ENCODE measurements at places on chromosomes 1 and 21.

GRCh38 chr1:87123610-87124009 lies 205.1 kb upstream of the LMO4 start:
- no peak for DNase-seq

DNA sequence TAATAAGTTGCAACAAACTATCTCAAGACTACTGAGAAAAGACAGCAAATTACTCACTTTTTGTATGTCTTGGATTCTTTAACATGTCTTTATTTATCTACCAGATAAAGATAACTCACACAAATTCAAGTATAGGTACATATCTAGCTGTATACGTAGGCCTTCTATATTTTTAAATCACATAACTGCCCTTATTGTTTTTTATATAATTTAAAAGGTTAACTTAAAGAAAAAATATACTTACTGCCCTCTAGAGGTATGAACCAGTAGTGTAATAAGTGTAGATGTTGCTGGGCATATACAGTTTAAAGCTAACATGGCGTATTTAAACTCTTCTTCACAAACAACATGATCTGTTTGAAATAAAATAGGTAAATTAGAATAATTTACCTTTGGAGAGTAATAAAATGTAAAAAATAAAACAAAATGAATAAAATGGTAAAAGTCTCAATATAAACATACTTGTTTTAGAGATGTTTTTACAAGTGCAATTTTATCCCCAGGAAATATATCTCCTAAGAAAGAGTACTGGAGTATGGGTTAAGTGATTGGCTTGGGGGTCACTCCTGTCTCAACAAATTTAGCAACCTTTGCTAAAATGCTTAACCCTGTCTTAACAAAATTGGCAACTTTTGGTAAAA lies 235.2 kb downstream of the KCNT2 start:
- DNase-seq = no peak

- DNase-seq = no peak
Measured at GRCh38 chr1:92168657-92169056, 49.1 kb upstream of the C1orf146 start.

GRCh38 chr1:159941141-159941540 lies 4.3 kb downstream of the IGSF9 start:
- DNase-seq = no peak

GRCh38 chr1:230572121-230573105 lies 69.9 kb upstream of the COG2 start:
- DNase-seq = no peak

GRCh38 chr1:3664700-3665375 lies 12.5 kb downstream of the TP73 start:
- DNase-seq = no peak

- no peak for DNase-seq
Measured at GRCh38 chr1:119636491-119637089, 11.5 kb downstream of the ZNF697 start.

DNA sequence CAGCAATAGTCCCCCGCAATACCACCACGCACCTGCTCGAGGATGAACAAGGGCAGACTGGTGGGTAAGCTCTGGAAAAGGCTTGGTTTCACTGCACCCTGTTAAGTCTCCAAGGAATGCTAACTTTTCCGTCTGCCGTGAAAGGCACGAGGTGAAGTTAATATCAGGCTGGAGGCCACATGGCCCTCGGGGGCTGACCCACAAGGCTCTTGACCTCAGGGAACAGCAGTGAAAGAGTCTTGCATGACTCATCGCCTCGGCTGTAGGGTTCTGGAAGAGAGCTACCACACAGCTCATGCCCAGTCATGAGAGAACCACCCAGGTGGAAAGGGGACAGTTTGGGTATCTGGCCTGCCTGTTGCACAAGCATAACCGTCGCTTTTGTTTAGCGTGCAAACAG lies 24.7 kb downstream of the SCCPDH start:
- no peak for DNase-seq

- no peak for DNase-seq
Measured at GRCh38 chr1:155859881-155860871, 809 bp downstream of the SYT11 start.

GRCh38 chr1:160720356-160721085 lies 8.9 kb upstream of the CD48 start:
- DNase-seq = no peak

GRCh38 chr1:92481599-92481925 lies 5.2 kb downstream of the GFI1 start:
- no peak for DNase-seq

GRCh38 chr1:178465011-178465410 lies 31.8 kb downstream of the CLEC20A start:
- no peak for DNase-seq

- no peak for DNase-seq
Measured at GRCh38 chr21:41254090-41254700, 62.4 kb upstream of the FAM3B start.

DNA sequence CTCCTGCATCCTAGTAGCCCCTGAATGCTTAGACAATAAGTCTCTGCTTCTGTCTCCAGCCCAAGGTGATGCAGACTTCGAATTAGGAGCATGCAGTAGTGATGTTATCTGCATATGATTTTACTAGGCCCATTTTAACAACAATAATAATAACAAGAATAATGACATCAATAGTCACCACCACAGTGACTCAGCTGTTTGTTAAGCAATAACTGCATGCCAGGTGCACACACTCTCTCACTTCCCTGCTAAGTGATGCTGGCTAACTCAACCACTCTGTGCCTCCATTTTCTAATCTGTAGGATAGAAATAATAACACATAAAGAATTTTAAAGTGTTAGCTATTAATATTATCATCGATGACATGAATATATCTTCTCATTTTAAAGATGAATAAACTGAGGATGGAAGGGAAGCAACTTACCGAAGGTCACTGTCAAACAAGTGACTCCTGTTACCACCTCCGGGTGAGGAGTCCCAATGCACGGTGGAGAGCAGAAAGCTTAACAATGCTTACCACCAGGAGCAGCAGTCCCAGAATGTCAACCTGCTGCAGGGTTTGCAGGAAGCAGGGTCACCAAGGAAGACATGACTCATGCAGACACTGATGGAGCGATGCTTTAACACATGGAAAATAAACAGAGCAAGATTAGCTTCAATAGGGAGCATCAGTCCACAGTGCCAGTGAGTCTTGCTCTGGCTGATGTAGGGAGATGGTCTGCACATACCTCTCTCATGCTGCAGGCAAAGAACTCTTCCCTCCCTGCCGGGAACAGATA lies 290.2 kb downstream of the SPATA17 start:
- DNase-seq = no peak

- no peak for DNase-seq
Measured at GRCh38 chr1:193237381-193237978, 51.1 kb upstream of the B3GALT2 start.

DNA sequence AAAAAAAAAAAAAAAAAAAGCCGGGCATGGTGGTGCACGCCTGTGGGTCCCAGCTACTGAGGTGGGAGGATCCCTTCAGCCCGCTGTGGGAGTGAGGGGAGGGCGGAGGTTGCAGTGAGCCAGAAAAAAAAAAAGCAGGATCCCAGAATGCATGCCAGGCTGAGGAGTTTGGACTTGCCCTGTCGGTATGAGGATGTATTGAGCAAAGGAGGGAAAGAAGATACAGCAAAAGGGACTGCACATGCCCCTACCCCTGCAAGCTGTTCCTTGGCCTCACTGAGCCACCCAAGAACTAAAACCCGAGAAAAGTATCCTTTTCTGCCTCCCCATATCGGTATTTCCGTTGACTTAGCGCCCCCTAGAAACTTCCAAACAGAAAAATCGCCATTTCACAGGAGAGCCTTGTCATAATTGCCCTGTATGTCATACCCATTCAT lies 1.3 kb upstream of the GPATCH4 start:
- no peak for DNase-seq

GRCh38 chr1:244393604-244394176 lies 58.0 kb downstream of the ADSS2 start:
- DNase-seq = no peak

DNA sequence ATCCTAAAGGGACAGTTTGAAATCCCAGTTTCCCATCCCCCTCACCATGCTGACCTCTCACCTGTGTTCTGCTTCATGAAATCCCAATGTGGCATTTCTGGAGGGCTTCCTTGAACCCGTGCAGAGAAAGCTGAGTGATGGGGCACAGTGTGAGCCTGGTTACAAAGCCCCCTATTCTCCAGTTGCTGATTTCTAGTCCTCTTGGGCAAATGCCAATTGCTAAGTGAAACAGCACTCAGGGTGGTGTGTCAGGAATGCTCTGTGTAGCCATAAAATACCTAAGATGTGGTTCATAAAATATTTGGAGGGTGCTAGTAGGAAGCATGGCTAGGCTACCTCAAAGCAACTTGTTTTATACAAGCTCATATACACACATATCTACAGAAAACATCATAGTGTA lies 32.0 kb downstream of the SUSD4 start:
- DNase-seq = no peak

GRCh38 chr1:91836331-91837040 lies 49.5 kb downstream of the TGFBR3 start:
- no peak for DNase-seq

GRCh38 chr1:20381045-20381641 lies 90.5 kb downstream of the VWA5B1 start:
- DNase-seq = no peak

GRCh38 chr1:10851024-10852013 lies 54.9 kb upstream of the CASZ1 start:
- no peak for DNase-seq

DNA sequence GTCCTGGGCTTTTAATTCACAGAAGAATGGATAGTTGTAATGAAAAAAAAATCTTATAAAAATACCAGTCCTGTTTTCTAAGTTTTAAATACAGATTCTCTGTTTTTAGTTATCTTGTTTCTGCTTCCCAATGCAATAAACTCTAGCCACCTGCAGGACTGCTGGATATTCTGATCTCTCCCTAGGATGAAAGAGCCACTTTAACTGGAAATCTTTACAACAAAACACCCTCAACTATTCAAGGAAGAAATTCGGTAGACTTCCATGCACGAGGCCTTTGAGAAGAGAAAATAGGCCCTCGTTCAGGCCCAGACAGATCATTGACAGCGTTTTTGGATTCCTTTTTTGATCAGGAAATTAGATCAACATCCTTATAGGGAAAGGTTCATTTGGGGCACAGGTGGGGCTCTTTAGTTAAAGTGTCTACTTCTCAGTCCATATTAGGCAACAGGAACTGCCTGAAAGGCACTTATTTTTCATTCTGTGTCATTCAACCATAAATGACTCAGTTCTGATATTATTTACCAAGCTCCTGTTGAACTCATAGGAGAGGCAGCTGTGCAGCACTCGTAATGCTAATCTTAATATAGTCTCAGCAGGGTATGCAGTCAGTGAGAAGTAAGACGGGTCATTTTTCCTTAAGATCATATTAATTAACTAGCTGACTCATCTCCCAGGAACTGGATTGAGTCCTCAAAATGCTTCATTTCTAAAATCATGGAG lies 71.1 kb upstream of the ERRFI1 start:
- DNase-seq = no peak

GRCh38 chr1:202765721-202766120 lies 42.5 kb downstream of the KDM5B start:
- DNase-seq = no peak

DNA sequence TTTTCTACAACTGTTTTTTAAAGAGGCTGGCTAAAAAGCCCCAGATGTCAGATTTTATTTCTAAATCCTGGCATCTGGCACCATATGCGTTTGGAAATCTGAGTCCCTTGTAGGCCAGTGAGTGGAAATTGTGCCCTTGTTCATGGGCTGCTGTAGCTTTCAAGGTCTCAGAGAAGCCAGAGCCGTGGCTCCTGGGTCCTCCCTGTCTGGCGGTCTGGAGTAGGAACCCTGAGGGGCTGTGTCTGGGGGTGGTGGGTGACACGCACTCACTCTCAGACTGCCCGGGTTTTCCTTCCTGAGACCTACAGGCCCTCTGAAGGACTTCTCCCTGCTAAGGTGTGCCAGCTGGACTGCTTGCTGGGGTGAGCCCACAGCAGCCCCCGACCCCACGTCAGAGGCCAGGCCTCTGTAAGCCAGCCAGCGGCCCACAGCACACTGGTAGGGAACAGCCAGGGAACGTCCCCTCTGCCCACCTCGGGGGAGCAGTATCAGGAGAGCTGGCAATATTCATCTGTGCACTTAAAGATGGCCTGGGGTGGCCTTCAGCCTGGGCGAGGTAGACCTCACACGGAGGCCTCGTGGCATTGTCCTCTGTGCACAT lies 151.5 kb downstream of the PEX14 start:
- no peak for DNase-seq

DNA sequence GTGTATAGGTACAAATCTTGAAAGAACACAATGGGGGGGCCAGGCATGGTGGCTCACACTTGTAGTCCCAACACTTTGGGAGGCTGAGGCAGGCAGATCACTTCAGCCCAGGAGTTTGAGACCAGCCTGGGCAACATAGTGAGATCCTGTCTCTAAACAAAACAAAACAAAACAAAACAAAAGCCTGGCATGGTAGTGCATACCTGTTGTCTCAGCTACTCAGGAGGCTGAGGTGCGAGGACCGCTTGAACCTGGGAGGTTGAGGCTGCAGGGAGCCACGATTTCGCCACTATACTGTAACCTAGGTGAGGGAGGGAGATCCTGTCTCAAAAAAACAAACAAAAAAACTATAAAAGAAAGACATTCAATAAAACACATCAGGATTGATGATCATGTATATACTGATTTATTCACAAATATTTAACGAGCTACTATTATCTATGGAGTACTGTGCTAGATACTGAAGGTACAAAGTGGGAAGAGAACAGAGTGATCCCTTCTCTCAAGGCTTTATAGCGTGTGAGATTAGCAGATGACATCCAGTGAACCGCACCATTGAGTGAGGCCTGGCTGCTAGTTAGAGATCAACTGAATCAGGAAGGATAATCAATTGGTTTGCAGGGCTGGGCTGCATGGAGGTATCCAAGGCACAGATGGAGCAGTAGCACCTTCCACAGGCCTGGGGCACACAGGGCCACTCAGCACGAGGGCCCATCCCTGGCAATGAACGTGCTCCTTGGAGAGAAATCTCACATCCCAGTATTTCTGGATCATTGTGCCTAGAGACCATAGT lies 26.4 kb downstream of the ELF3 start:
- no peak for DNase-seq

DNA sequence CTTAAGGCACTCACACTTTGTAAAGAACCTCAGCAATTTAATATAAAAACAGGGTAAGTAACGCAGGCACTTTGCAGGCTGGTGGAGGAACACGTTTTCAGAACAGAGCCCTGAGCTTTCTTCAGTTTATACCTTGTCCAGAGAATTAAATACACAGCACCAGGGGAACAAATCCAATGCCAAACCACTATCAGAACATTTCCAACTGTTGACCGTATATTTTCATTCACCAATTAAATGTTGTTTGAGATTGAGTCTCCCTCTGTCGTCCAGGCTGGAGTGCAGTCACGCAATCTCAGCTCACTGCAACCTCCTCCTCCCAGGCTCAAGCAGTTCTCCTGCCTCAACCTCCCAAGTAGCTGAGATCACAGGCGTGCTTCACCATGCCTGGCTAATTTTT lies 29.7 kb downstream of the CLSTN1 start:
- DNase-seq = no peak

GRCh38 chr1:178052650-178053461 lies 41.0 kb upstream of the RASAL2 start:
- DNase-seq = no peak
